Right kidney (tissue), 9 donors: ENCODE measurements at places on chromosomes 1 and 21.

DNA sequence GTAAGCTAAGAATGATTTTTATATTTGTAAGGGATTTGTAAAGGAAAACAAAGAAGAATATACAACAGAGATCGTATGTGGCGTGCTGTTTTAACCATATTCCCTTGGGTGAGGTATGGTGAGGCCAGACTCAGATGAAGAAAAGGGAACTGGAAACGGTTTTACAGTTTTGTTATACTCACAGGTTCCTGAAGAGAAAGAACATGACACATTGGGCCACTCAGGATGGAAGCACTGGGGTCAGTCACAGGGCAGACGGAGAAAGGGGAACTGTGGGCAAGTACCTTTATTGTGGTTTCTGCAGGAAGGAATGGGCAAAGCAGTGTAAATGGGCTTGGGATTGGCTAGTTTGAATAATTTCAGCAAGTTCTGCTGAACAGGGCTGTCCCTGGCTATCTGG lies 177.4 kb downstream of the LBR start:
- DNase-seq, result no peak

DNA sequence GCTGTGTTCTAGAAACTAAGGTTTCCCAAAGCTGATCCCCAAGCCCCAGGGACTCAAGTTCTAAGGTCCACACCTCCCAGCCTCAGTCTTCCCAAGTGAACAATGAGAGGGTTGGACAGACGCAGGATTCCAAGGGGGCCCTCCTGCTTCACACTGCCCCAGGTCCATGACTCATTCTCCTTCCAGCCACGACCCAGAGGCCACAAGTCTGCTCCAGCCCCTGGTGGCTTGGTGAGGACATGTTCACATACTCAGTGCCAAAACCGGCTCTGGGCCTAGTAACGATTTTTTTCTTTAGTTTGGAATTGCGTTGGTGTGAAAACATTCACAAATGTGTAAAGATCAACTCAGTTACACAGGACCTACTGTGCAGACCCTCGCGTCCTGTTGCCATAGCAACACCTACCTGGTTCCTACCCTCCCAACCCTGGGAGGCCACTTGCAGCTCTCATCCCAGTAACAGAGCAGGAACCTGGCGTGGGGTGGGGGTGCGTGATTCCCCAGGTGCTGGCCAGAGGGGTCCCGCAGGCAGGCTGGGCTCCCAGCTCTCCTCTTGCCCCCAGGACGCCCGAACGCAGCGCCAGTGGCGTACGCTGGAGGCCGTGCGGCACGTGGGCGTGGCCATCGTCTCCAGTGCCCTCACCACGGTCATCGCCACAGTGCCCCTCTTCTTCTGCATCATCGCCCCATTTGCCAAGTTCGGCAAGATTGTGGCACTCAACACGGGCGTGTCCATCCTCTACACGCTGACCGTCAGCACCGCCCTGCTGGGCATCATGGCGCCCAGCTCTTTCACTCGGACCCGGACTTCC lies 57.0 kb downstream of the DISP3 start:
- DNase-seq, result no peak

DNA sequence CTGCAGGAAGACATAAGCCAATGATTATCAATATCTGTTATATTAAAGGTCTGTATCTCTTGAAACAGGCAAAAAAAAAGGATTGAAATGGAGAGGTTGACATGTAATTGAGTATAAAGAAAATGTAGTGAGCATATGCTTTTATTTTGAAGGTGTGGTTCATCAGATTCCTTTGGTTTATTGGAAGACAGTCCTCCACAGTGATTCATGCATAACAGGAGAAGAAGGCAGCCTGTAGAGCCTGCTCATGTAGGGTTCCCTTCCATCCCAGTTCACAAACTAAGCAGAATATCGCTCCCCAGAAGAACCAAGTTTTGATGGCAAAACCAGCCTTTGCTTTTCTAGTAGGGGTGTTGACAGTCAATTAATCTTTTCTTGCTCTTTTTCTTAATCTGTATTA lies 1016.8 kb upstream of the ADGRL4 start:
- DNase-seq, result no peak

- no peak for DNase-seq
Observed at GRCh38 chr21:35232545-35233176, 183.6 kb upstream of the RUNX1 start.

GRCh38 chr1:87143413-87144135 lies 185.1 kb upstream of the LMO4 start:
- DNase-seq, result no peak

- DNase-seq, result no peak
Observed at GRCh38 chr21:34639882-34640788, 25.2 kb upstream of the RCAN1 start.

- no peak for DNase-seq
Observed at GRCh38 chr1:21594935-21595897, 73.9 kb downstream of the RAP1GAP start.

DNA sequence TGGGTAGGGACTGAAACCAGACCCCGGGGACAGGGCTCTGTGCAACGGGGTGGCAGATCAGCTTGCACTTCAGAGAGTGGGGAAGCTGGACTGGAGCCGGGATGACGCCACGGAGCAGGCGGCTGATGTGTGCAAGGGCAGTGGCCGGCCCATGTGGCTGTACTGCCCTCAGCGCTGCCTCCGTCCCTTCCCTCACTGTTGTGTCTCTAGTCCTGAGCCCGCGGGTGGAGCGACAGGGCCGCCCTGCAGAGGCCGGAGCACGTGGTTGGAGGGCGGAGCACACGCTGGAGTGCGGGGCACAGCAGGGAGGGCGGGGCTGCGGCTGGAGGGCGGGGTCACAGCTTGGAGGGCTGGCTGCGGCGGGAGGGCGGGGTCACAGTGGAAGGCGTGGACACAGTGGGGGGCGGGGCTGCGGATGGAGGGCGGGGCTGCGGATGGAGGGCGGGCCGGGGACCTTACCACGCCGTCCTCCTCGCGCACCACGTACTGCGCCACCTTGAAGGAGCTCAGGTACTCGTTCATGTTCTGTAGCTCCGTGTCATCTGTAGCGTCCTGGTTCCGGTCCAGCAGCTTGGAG lies 52.4 kb downstream of the CHD5 start:
- peak; percentile 65 for DNase-seq

- no peak for DNase-seq
Observed at GRCh38 chr1:223730479-223731132, 18.3 kb downstream of the CAPN2 start.

GRCh38 chr1:224432146-224432545 lies 2.5 kb downstream of the WDR26 start:
- DNase-seq, result no peak

GRCh38 chr1:175070818-175071217 lies 3.2 kb downstream of the TNN start:
- no peak for DNase-seq

GRCh38 chr1:110229348-110230001 lies 19.4 kb downstream of the KCNC4 start:
- DNase-seq, result no peak

DNA sequence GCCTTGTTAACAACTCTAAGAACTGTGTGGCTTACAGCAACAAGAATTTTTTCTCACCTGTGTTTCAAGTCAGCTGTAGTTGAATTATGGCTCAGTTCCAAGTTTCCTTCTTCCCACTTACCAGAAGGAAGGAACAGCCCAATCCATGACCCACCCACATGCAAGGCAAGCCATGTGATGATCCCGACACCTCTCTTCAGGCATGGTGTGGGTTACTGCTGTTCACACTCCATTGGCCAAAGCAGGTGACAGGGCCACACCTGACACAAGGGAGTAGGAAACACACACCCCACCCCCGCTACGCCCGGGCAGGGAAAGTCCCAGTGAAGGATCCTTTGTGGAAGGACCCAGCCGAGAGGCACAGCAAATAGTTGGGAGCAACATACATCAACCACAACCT lies 36.3 kb downstream of the KCNJ15 start:
- peak; percentile 14 for DNase-seq

GRCh38 chr1:45535988-45536766 lies 14.4 kb upstream of the AKR1A1 start:
- no peak for DNase-seq

DNA sequence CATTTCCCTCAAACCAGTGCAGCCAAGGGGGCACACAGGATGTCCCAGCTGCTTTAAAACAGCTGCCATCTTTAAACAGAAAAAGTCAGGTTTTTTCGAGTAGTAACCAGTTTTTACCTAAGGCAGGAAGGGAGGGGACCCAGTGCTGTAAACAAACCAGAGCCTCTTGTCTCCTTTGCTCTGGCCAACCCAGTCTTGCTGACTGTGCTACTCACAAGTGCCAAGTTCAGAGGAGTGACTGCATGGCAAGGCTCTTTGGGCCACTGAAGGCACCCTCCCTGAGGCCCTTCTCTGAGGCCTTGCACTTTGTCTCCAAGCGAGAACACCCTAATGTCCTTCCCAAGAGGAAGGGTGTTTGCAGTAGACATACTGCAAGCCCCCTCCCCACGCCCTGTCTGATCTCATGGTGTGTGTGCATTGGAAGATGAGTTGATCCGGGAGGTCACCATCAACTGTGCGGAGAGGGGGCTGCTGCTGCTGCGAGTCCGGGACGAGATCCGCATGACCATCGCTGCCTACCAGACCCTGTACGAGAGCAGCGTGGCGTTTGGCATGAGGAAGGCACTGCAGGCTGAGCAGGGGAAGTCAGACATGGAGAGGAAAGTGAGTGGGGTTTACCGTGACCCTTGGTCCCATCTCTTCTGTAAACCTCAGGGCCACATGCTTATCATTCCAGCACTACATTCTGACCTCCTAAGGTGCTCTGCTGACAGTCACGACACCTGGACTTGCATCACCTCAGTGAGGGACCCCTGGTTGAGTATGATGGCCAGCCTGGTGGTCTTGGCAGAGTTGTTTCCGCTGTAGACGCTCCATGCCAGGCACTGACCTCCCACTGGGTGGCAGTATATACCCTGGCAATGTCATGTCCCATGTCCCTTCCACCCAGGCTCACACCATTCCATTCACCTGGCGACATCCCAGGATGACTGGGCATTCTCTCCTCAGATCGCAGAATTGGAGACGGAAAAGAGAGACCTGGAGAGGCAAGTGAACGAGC lies 4.7 kb downstream of the DNALI1 start:
- no peak for DNase-seq

- DNase-seq, result no peak
Observed at GRCh38 chr1:198977909-198978308, 339.1 kb downstream of the PTPRC start.

DNA sequence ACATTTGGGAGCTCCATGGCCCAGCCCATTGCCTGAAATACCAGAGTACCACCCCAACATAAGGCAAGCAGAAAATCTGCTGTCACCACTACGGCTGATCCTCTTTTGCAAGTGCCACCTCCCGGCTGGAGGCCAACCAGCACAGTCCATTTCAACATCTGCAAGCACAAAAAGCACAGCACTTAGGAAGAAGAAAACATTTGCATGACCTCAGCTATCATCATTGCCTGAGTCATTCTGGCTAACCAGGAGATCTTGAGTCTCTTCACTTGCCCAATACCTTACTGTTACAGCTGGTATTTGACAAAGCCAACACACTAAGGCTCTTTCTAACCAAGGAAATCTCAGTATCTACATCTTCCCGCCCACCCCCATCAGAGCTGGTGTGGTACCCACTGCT lies 55.9 kb downstream of the NEK7 start:
- no peak for DNase-seq

DNA sequence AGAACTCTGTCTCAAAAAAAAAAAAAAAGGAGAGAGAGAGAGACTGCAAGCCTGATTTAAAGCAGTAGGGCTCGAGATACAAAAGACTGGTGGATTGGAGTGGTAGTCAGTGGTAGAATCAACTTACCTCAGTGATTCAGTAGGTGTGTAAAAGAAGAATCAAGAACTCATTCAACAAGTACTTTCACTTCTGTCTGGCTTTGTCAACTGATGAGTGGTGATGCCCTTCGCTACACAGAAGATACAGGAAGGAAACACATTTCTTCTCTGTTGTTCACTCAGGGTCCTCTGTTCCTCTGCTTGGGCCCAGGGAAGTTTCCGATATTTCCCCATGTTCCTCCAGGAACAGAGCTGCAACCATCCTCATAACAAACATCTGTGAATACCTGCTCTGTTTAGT lies 68.6 kb upstream of the COG2 start:
- no peak for DNase-seq

DNA sequence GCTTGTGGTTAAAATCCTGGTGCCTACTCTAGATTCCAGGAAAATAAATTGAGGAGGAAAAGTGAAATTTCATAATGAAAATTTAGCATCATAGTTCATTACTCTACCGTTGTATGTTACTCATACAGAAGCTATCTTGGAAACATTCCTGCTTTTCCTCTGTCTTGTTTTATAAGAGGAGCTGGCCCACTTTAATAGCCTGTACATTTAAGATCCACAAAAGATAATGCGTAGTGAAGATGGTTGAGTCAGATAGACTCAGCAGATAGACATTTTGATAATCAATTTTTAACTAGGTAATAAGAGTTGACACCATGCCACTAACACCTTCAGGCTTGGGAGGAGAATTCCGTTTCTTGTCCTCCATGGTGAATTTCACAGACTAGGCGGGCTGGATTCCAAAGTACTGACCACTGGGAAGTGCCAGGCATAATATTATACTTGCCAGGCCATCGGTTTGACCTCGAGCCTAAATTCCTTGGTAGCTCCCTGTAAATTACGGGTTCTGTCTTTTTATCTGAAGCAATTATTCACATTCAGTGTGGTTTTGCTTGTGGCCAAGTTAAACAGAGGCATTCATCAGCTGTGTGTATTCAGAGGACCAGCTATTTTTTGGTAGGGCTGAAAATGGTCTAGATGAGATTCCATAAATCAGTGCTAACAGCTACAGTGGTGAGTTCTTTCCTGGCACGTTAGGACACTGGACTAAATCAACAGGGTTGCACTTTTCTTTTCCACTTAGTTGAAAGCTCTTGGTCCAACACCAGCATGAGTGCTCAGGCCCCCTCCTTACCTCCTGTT lies 111.9 kb upstream of the KAZN start:
- no peak for DNase-seq

DNA sequence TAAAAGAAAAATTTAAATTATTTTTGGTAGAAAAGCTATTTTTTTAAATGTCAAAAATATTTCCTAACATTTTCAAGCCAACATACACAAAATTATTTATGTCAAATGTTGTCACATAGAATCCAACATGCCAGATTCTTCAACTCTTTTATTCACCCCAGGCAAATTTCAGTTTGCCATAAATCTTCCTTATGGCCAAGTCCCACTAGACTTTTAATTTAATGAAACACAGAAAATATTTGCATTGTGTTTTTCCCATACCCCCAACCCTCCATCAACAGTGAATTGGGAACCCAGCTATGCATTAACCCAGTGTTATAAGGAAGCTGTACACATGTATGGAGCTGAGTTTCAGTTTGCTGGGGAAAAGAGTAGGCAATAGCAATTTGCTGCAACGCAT lies 41.4 kb downstream of the DUSP10 start:
- no peak for DNase-seq

DNA sequence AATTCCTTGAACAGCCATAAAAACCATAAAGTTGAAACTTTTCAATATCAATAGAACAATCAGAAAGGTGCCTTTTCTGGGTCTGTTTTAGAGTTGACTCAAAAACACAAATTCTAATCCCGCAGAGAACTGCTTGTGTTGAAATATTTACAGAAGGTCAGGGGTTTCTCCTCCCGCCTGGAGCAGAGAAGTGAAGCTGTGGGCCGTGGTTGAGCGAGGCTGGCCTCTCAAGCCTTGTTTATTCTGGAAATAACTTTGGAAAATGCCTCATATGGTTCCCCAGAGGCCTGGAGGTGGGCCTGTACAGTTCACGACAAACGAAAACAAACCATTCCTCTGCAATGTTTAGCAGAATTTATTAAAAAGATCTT lies 90.8 kb upstream of the ERRFI1 start:
- DNase-seq, result peak; percentile 57
